ENCODE measurements at places on chromosomes 5 and 9.

- no peak for DNase-seq
Measured at GRCh38 chr9:129327552-129328328, 149.7 kb upstream of the IER5L start.

DNA sequence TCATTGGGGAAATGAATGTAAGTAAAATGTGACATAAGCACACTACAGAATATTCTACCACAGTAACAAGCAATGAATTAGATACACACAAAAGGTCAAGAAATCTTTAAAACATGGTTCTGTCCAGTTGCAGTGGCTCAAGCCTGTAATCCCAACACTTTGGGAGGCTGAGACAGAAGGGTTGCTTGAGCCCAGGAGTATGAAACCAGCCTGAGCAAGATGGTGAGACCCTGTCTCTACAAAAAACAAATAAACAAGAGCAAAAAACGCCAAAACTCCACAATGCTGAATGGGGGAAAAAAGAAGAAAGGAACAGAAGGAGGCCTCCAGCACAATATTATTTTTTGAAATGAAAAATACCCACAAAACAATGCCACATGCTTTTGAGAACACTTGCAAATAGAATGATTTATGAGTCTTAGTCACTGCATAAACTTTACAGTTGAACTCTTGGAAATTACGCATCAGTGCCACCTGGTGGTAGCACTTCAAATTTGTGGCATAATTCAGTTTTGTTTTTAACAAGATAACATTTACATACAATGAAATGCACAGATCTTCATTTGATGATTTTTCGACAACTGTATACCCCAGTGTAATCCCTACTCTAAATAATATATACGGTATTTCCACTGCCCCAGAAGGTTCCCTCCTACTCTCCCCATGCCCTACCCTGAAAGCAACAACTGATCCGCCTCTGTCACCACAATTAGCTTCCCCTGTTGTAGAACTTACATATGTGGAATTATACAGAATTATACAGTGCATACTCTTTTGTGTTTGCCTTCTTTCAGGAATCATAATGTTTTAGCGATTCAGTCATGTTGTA is 14.4 kb upstream of the SPINK4 start:
- peak; percentile 73 for DNase-seq

DNA sequence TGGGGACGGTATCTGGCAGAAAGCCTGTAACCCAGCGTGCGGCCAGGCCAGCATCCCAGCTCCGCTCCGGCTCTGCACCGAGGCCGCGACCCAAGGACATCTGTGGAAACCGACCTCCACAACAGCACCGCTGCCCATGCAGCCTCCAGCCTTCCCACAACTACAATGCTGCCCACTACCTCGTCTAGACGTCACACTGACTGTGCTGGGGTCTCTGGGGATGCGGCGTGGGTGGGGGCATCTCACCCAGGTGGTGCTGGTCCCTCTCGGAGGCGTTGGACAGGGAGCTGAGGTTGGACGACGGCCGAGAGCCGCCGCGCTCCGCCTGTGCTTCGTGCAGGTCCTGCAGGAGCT is 14.4 kb upstream of the ZDHHC11 start:
- DNase-seq, result no peak

GRCh38 chr5:177393206-177393765 is 7.2 kb downstream of the PFN3 start:
- no peak for DNase-seq

DNA sequence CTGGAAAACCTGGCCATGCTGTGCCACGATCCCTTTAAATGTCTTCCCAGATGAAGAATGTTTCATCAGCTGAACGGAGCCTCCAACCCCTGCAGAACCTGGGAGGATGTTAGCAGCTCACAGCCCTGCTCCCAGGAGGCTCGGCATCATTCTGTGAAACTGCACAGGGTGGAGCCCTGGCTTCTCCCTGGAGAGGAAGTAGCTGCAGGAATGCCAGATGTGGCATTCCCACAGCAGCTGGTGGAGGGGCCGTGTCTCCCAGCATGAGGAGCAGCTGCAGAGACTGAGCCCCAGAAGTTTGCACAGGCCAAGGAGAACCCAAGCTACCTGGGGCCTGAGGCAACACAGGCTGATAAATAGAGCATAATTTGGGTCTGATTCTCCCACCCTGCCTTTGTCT is 165.8 kb upstream of the MAP3K1 start:
- DNase-seq, result no peak

DNA sequence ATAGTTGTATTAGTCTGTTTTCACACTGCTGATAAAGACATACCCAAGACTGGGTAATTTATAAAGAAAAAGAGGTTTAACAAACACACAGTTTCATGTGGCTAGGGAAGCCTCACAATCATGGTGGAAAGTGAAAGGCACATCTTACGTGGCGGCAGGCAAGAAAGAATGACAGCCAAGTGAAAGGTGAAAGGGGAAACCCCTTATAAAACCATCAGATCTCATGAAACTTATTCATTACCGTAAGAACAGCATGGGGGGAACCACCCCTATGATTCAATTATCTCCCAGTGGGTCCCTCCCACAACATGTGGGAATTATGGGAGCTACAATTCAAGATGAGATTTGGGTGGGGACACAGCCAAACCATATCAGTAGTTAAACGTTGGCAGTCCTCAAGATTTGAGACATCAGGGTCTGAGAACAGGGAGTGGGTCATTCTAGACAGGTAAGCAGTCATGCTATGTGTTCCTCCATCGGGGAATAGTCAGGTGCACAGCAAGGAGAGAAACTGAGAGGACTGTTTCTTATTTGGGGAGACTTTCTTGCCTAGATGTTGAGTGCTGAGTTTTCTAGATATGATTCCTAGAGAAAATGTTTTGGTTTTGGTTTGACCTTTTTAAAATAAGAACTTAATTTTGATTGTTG is 45.8 kb upstream of the ENTREP1 start:
- DNase-seq, result no peak

DNA sequence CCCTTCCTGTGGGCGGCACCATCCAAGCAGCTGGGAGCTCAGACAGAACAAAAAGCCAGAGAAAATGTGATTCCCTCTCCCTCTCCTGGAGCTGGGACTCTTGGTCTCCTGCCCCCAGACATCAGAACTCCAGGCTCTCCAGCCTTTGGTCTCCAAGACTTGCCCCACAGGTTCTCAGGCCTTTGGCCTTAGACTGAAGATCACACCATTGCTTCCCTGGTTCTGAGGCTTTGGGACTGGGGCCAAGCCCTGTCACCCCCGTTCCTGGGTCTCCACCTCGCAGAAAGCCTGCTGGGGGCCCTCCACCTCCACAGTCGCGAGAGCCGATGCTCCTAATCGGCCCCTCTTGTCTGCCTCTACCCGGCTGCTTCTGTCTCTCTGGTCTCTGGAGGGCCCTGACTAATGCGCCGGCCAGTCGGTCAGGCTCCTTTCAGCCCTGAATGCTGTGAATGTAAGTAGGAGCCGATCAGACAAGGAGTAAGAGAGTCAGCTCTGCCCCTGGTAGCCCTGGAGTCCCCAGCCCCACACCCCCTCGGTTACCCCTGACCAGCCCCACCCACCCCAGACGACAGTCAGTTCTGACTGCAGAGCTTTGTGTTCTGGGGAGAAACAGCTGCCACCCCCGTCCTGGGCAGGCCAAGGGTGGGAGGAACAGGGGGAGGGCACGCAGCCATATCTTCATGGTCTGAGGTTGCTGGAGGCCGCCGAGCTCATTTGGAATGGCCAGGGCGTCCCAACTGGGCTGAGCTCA is 57.5 kb downstream of the VAV2 start:
- no peak for DNase-seq

GRCh38 chr5:108813673-108814072 is 66.0 kb downstream of the FER start:
- no peak for DNase-seq

All from ACHN (cell line).